ENCODE measurements at places on chromosomes 1 and 21. TPM values are rescaled to one million over a fixed set of nuclear protein-coding genes. Genes with fewer than 3 reads are reported as not detected.

DNA sequence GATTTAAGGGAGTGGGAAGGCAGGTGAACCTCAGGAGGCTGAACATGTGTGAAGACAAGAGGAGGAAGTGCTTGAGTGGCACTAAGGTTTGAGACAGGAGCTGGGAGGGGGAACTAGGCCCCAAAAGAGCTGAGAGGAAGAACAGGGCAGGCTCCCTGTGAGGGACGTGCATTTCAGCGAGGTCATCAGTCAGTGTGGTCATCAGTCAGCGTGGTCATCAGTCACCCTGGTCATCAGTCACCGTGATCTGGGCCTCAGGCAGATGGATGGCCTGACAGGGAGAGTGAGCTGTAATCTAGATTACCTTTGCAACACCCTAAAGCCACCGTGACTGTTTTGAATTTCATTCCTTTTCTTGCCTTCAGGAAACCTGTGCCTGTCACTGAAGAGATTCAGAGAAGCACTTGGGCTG, 29.1 kb downstream of the VTCN1 start:
- H3K4me1 ChIP-seq: no peaks in the 10 kb centered on the region
- DNase-seq: no peak
- no peaks in the 10 kb centered on the region for H3K36me3 ChIP-seq
- H3K4me3 ChIP-seq: no peak overlapping the region
- H3K27ac ChIP-seq: no peak overlapping the region

DNA sequence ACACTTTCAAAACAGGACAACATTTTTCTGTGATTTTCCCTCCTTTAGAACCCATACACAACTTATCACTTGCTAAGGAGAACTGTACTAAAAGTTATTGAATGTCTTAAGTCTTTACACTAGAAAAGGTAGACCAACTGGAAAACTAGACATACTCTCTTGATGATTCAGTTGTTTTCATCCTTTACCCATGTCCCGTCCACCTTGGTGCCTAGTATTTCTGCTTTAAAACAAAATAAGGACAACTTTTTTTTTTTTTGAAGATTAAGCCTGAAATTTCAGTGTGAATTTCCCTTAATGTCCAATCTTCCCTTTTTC, 4.5 kb downstream of the CDKN2C start:
- no peaks in the 10 kb centered on the region for H3K36me3 ChIP-seq
- no peak overlapping the region for H3K4me3 ChIP-seq
- no peak overlapping the region for H3K27ac ChIP-seq
- peaks cover 19% of the 10 kb centered on the region for H3K27me3 ChIP-seq

DNA sequence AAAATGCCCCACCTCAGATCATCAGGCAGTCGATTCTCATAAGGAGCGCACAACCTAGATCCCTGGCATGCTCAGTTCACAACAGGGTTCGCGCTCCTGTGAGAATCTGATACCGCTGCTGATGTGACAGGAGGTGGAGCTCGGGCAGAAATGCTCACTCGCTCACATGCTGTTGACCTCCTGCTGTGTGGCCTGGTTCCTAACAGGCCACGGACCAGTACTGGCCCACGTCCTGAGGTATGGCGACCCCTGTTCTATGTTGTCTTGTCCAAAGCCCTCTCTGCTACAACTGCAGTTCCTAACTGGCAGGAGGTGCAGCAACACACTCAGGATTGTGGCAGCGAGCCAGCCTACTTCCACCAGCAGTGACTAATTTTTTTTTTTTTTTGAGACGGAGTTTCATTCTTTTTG, 70.6 kb downstream of the CLSTN1 start:
- peaks cover 22% of the 10 kb centered on the region for H3K4me1 ChIP-seq
- H3K27me3 ChIP-seq: no peaks in the 10 kb centered on the region
- H3K36me3 ChIP-seq: peaks cover 22% of the 10 kb centered on the region
- no peak for DNase-seq

DNA sequence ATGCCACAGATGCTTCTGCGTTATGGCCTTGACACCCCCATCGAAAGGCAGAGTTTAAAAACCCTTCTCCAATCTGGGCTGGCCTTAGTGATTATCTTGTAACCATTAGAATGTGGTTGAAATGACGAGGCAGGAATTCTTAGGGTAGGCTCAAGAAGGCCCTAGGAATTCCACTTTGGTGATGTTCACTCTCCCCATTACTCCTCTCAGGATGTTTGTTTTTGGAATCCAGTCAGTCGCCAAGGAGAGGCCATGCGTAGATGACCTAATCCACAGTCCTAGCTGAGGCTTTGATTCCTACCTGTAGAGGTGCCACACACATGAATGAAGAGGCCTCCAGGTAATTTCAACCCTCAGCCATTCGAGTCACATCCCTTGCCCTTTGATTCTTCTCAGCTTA, 318.2 kb downstream of the NEGR1 start:
- H3K36me3 ChIP-seq: no peaks in the 10 kb centered on the region
- no peak overlapping the region for H3K4me3 ChIP-seq
- H3K27ac ChIP-seq: no peak overlapping the region
- H3K27me3 ChIP-seq: no peaks in the 10 kb centered on the region
- no peaks in the 10 kb centered on the region for H3K4me1 ChIP-seq

GRCh38 chr1:113021430-113022085, 51.4 kb upstream of the LRIG2 start:
- peaks cover 6% of the 10 kb centered on the region for H3K4me1 ChIP-seq
- H3K27me3 ChIP-seq: no peaks in the 10 kb centered on the region
- DNase-seq: no peak
- no peak overlapping the region for H3K4me3 ChIP-seq
- peaks cover 1% of the 10 kb centered on the region for H3K36me3 ChIP-seq

- H3K36me3 ChIP-seq: peaks cover 6% of the 10 kb centered on the region
- peaks cover 29% of the 10 kb centered on the region for H3K4me1 ChIP-seq
- H3K4me3 ChIP-seq: no peak overlapping the region
Measured at GRCh38 chr1:165880993-165881392, 53.6 kb downstream of the UCK2 start.

DNA sequence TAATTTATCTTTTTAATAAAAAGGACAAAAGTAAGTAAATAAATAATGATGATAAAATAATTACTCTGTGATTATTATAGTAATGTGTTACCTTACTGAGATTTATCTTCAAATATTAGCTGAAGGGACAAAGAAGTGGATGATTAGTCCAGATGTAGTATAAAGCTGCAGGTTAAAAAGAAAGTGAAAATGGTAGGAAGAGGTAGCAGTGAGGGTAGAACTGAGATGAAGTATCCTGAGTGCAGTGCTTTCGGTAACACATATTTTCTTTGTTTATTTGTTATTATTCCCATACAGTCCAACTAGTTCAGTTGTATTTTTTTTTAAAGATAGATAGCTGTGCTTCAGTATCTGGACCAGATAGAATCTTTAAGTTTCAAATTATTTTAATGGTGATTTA, 1203.5 kb downstream of the NCAM2 start:
- H3K4me1 ChIP-seq: no peaks in the 10 kb centered on the region
- H3K27me3 ChIP-seq: no peaks in the 10 kb centered on the region
- no peak overlapping the region for H3K27ac ChIP-seq
- H3K4me3 ChIP-seq: no peak overlapping the region

FLG2 gene
- not detected for total RNA-seq

PDE9A gene
- total RNA-seq: 8.5 TPM

OR2T6 gene
- total RNA-seq: not detected

ZNF683 gene
- total RNA-seq: not detected
